ENCODE measurements at places on chromosomes 16 and 17.

DNA sequence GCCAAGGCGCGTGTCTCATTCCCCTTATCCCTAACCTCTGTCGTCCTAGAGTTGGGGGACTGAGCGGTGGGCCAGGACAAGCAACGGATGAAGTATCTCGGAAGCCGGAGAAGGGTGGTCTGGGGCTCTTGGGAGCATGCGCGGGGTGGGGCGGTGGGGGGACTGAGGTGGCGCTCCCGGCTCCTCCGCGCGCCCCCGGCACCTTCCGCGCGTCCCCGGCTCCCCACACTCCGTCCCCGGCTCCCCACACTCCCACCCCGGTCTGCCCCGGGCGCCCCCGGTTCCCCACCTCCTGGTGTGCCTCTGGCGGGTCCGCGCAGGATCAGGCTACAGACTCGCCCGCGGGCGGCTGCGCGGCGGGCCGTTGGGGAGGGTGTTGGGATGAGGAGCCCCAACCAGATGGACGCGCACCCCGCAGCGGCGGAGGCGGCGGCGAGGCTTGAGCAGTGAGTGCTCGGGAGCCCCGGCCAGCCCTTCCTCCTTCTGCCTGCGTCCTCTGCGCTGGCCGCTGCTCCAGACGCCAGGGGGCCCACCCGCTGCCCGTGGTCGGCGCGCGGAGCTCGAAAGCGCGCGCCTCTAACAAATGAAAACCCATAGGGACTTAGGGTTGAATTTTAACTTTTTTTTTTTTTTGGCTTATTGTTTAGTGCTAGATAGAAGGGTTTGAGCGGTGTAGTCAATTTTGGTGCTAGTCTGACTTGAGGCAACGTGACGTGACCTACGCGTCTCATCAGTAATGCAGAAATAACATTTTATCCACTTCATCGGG is 5.6 kb upstream of the CRYM start:
- DNase-seq = peak; percentile 67

DNA sequence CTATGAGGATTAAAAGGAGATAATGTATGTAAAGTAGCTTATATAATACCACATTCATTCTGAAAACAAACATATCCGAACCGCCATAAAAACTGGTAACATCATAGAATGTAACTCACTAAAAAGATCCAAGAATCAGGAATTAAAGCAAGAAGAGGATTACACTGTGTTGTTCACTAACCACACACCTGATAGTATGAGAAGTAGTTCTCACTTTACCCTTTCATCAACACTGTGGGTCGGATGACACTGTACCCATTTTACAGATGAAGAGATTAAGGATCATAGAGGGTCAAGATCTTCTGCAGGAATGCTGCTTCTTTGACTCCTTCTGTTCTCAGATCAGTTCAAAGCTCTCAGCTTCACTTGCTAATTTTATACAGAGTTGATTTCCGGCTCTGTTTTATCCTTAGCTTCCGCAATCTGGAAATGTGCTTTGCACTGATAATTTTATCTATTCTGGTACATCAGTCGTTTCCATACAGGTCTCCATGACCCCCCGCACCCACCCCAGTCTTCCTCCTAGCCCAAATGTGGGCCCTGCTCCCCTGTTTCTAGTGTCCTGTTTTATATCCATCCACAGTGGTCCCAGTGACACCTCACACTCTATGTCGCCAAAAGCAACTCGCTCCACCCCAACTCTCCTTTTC is 288.6 kb upstream of the CCL2 start:
- DNase-seq = no peak

GRCh38 chr16:48172682-48173081 is 16.9 kb upstream of the ABCC12 start:
- no peak for DNase-seq

- no peak for DNase-seq
Measured at GRCh38 chr16:50462793-50463507, 85.2 kb upstream of the NKD1 start.

- no peak for DNase-seq
Measured at GRCh38 chr17:63120406-63120805, 154.4 kb downstream of the TANC2 start.

All from AG20443 (cell line).